ENCODE measurements at places on chromosomes 11 and 22.

GRCh38 chr11:95802806-95803205 lies 12.5 kb downstream of the CEP57 start:
- DNase-seq: no peak

- DNase-seq: no peak
Observed at GRCh38 chr22:16789860-16790493, 35.2 kb downstream of the XKR3 start.

GRCh38 chr22:47850644-47851151 lies 1088.2 kb downstream of the TBC1D22A start:
- no peak for DNase-seq

DNA sequence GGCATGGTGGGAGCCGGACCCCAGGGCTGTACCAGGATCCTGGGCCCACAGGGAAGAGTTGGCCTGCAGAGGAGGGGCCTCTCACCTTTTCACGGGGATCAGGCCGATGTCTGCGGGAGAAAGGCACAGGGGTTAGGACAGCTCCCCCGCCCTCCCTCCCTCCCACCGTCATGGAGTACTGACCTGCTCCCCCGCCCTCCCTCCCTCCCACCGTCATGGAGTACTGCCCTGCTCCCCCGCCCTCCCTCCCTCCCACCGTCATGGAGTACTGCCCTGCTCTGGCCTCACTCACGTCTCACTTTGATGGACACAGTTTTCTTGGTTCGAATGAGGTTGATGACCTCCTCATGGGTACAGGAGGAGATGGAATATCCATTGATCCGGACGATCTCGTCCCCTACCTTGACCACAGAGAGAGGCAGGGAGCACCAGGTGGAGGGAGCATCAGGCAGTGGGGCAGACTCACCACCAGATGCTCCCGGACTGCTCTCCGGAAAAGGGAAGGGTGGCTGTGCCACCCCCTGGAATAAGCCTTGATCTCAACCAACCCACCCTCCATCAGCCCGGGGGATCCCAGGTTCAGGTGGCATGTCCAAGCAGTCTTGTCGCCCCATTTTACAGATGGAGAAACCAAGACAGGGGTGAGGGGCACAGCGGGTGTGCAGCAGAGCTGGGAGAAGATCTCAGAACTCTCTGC lies 17.1 kb downstream of the USH1C start:
- DNase-seq: no peak

DNA sequence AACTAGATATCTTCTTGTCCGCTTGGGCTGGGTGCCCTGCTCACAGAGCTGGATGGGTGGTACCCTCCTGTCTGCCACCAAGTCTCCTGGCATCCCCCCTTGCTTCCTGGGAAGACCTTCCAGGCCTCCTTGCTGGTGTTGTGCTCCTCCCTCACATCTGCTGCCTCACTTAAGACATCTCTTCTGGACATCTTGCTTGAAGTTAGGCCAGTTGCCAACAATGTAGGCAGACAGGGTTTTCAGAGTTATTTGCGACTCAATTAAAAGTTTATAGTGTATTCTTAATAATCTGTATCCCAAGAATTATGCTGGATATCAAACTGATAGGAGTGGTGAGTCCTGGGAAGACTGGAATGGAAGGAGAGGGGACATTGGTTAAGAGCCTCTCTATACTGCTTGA lies 64.0 kb upstream of the TNRC6B start:
- DNase-seq: no peak
